ENCODE measurements at places on chromosomes 11 and 22. TPM values are rescaled to one million over a fixed set of nuclear protein-coding genes. Genes with fewer than 3 reads are reported as not detected.

HYLS1 gene
- polyA plus RNA-seq, result 12.6 TPM

MTFP1 gene
- 15.1 TPM for polyA plus RNA-seq

DDTL gene
- 7.6 TPM for polyA plus RNA-seq

BAIAP2L2 gene
- 11.3 TPM for polyA plus RNA-seq

PANX2 gene
- polyA plus RNA-seq, result 1.5 TPM

CABP4 gene
- polyA plus RNA-seq, result 1.2 TPM

SCN3B gene
- polyA plus RNA-seq, result 2.5 TPM

SHANK3 gene
- polyA plus RNA-seq, result 21.2 TPM

OR2AG2 gene
- polyA plus RNA-seq, result 0.09 TPM

MRGPRF gene
- polyA plus RNA-seq, result 26.1 TPM

TRAF6 gene
- 17.2 TPM for polyA plus RNA-seq

RPS3 gene
- 2,872 TPM for polyA plus RNA-seq

LRRC75B gene
- polyA plus RNA-seq, result 41.3 TPM

ANKK1 gene
- 0.68 TPM for polyA plus RNA-seq
